Activated CD4-positive, alpha-beta T cell treated with anti-CD3 and anti-CD28 coated beads for 24 hours (primary cell): ENCODE measurements at places on chromosomes 12 and 14.

GRCh38 chr12:72546106-72546505 is 273.9 kb downstream of the TRHDE start:
- DNase-seq, result no peak

- DNase-seq, result no peak
These were observed 98.8 kb downstream of the CCDC92 start for GRCh38 chr12:123873793-123874192.

GRCh38 chr12:52495389-52495788 is 2.3 kb upstream of the KRT6A start:
- DNase-seq, result no peak

DNA sequence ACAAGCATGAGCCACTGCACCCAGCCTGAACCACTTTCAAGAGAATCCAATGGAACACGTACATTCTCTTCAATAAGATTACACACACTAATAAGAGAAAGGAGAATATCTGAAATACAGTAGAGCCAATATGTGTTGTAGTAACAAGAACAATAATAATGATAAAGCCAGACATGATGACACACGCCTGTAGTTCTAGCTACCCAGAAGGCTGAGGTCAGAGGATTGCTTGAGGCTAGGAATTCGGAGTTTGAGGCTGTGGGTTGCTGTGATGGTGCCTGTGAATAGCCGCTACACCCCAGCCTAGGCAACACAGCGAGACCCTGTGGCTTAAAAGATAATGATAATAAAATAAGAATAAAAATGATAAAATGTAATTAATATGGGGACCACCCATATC is 15.6 kb downstream of the APOBEC1 start:
- DNase-seq, result no peak

DNA sequence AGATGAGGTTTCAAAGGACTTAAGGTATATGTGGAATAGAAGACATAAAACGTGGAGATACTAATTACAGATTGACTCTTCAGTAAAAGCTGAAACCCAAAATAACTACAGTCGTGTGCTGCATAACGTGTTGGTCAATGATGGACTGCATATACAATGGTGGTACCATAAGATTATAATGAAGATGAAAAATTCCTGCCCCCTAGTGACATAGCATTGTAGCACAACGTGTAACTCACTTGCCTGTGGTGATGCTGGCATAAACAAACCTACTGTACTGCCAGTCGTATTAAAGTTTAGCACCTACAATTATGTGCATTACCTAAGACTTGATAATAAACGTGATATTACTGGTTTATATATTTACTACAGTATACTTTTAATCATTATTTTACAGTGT is 150.3 kb downstream of the LRRK2 start:
- no peak for DNase-seq

GRCh38 chr12:59472273-59472672 is 123.6 kb upstream of the SLC16A7 start:
- DNase-seq, result no peak

DNA sequence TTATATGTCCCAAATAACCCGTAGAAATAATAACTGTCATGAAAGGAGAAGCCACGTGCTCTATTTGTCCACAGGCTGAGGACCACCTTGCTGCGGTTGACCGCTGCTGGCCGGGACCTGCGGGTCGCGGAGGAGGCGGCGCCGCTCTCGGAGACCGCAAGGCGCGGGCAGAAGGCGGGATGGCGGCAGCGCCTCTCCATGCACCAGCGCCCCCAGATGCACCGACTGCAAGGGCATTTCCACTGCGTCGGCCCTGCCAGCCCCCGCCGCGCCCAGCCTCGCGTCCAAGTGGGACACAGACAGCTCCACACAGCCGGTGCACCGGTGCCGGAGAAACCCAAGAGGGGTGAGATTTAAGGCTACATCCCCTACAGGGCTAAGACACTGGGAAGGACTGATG is 21.0 kb downstream of the RPGRIP1 start:
- DNase-seq, result peak; percentile 13

DNA sequence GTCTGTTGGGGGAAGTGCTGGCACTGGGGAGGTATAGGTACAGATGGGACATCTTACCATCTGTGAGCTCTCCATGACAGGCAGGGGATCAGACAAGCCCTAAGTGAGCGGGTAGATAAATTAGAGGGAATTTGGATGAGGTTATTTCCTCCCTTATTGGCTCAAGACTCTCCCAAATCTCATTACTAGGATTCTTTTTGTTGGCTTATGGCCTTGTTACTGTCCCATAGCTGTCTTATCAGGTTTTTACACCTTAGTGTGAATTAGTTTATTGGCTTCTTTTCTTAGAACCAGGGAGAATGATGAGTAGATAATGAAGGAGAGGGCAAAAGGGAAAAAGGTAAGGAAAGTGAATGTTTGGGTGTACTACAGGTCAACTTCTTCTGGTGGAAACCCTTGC is 191.1 kb upstream of the PRICKLE1 start:
- no peak for DNase-seq

DNA sequence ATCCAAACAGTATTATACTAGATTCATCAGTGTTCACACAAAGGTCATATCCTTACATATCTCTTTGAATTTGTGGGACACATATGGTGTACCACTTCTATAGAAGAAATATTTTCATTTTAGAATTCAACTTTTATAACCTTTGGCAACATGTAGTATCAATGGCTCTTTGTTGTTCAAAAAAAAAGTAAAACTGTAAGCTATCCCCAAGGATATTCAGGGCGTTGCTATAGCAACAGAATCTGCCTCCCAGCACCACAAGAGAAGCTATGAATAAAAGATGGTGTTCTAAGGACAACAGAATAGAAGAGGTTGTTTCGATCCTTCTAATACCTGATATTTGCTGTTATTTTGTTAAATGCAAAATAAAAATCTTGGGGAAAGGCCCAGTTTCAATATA is 139.3 kb downstream of the BRMS1L start:
- DNase-seq, result no peak

- no peak for DNase-seq
These were observed 181.2 kb downstream of the PELI2 start for GRCh38 chr14:56299306-56299984.

- no peak for DNase-seq
These were observed 59.1 kb upstream of the DCN start for GRCh38 chr12:91241756-91242155.

DNA sequence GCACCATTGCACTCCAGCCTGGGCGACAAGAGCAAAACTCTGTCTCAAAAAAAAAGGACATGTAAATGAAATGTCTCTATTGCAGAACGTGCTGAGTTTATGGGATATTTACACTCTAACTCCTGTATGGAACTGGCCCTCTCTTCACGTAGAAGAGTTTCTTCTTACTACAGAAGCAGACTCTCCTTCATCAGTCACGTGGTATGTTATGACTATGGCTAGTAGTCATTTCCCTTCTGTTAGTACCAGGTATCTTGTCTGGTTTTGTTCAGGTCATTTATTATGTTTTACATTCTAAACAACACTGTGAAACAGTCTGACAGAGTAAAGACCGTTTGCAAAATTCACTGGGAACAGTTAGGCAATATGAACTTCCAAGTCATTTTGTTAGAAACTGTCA is 20.3 kb downstream of the KNTC1 start:
- no peak for DNase-seq

GRCh38 chr12:69161829-69162228 is 77.5 kb upstream of the CPSF6 start:
- DNase-seq, result peak; percentile 35

DNA sequence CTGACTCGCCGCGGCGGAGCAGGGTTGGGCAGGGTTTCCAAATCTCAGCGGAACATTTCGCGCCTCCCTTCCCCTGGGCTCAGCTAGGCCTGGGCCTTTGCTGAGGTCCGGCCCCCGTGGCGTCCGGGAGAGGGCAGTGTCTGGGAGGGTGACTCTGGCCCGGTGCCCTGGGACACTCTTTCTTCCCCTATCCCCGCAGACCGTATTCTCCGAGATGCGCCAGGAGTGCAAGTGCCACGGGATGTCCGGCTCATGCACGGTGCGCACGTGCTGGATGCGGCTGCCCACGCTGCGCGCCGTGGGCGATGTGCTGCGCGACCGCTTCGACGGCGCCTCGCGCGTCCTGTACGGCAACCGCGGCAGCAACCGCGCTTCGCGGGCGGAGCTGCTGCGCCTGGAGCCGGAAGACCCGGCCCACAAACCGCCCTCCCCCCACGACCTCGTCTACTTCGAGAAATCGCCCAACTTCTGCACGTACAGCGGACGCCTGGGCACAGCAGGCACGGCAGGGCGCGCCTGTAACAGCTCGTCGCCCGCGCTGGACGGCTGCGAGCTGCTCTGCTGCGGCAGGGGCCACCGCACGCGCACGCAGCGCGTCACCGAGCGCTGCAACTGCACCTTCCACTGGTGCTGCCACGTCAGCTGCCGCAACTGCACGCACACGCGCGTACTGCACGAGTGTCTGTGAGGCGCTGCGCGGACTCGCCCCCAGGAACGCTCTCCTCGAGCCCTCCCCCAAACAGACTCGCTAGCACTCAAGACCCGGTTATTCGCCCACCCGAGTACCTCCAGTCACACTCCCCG is 3.0 kb downstream of the WNT1 start:
- DNase-seq, result no peak

GRCh38 chr12:91785655-91786498 is 359.8 kb downstream of the BTG1 start:
- no peak for DNase-seq

DNA sequence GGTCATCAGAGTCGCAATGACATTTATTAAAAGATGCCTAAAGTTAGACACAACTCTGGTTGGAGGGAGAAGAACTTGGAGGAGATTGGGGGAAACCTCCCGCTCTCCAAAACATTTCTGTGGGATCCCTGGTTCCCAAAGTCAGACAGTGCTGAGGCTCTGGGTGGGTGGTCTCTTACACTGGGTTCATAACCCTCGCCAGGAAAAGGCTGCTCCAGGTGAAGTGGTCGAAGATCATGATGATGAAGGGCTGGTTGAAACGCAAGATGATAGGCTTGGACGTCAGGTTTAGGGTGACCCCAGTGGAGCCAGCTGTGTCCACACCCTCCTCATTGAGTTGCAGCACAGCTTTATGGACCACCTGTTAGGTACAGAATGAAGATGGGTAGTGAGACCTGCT is 11.2 kb upstream of the SERPINA10 start:
- no peak for DNase-seq

- DNase-seq, result no peak
These were observed 621.6 kb downstream of the CCER1 start for GRCh38 chr12:90333424-90333823.

DNA sequence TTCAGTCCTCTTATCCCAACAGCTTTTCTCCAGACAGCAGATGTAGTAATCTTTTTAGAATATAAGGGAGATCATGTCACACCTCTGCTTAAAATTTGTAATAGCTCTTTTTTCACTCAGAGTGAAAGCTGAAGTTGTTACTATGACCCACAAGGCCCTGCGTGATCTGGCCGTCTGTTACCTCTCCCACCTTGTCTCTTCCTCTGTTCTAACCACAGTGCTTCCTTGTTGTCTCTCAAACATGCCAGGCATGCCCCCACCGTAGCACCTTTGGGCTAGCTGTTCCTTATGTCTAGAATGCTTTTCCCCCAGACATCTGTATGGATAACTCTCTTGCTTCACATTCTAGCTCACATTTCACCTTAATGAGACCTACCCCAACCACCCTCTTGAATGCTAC is 6.5 kb downstream of the NECAP1 start:
- no peak for DNase-seq

GRCh38 chr12:71610031-71610795 is 53.4 kb downstream of the ZFC3H1 start:
- no peak for DNase-seq

DNA sequence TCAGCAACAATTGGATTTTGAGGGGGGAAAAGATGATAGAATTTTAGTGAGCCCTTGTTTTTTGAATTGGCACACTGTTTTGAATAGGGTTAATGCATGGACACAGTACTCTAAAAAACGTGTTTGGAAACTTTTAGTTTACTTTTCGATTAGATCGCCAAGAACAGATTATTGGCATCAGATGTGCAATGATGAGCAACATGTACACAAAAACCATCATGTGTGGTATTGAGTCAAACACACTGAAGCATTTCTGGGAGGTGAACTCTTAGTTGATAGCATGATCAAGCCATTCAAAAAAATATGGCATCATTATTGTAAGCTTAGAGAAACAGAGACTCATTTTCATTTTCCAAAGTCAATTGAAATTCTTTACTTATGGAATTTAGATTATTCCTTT is 329.2 kb downstream of the ADAMTS20 start:
- no peak for DNase-seq

DNA sequence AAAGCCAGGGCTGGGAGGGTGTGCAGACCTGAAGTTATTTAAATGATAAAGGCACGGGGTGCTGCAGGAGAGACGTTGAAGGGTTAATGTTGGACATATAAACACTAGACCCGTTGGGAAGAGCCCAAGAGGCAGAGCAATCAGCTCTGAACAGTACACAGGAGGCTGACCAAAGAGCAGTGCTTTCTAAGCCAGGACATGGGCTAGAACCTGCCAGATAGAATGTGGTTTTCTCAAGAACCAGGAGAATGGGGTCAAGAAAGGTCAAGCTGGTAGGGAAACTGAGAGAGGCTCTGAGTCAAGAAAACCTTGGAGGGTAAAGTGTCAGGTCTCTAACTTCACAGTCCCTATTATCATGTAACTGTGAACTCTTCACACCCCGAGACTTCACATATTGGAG is 143.2 kb upstream of the EEA1 start:
- DNase-seq, result no peak

DNA sequence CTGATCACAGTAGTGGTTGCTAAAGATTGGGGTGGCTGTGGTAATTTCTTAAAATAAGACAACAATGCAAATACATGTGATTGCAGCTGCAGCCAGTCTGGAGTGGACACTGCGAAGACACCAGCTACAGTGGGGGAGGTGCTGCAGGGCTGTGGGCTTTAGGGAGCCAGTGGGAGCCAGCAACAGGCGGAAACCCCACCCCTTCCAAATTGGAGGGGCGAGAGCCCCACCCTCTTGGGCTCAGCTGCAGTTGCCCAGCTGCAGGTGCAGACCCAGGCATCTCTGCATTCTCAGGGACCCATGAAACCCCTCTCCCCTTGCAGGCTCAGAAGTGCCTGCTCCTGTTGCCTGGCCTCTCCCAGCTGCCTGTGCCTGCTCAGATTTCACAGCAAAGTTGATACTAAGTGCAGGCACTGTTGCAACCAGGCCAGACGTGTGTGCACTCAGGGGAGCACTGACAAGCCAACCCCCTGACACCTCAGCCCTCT is 104.8 kb downstream of the MYF5 start:
- DNase-seq, result no peak

- no peak for DNase-seq
These were observed 36.0 kb upstream of the CLEC14A start for GRCh38 chr14:38291681-38292467.

DNA sequence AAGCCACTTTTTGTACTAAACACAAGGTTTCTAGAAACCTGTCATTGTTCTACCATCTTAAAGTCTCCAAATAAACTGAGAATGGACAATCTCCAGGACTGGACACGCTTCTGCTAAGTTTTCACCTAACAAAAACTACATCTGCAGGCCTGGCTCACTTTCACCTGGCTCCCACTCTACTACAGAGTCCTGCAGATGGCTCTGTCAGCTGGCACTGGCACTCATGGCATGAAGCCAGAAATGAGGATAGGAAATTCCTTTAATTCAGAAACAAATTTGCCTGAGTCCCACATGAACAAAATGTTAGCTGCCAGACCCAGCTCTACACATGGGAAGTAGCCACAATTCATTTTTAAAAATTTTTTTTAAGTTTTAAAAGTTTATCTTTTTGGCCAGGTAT is 42.1 kb downstream of the STXBP6 start:
- no peak for DNase-seq

GRCh38 chr12:2408262-2408661 is 355.5 kb downstream of the CACNA1C start:
- no peak for DNase-seq

- no peak for DNase-seq
These were observed 28.7 kb downstream of the NKX2-8 start for GRCh38 chr14:36553656-36554260.
